ENCODE measurements at places on chromosomes 3 and 15. TPM values are rescaled to one million over a fixed set of nuclear protein-coding genes. Genes with fewer than 3 reads are reported as not detected.

- DNase-seq = no peak
These were observed 46.7 kb downstream of the MCF2L2 start for GRCh38 chr3:183381673-183382072.

DNA sequence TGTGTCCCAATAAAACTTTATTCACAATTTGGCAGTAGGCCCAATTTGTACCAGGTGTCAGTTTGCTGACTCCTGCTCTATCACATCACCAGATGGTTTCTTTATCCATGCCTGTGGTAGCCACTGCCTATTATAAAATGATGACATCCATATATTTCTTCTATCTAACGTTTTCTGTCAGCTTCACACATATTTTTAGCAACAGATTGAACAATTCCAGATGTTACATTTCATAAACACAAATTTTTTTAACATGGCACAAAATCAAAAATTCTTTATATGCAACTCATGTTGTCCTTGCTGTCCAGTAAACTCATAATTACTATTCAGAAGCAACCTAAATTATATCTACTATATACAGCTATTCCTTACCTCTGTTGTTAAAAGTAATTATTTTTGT, 1371.6 kb downstream of the NSUN3 start:
- no peak for DNase-seq

- DNase-seq = no peak
These were observed 11.4 kb upstream of the HEG1 start for GRCh38 chr3:125067225-125067624.

DNA sequence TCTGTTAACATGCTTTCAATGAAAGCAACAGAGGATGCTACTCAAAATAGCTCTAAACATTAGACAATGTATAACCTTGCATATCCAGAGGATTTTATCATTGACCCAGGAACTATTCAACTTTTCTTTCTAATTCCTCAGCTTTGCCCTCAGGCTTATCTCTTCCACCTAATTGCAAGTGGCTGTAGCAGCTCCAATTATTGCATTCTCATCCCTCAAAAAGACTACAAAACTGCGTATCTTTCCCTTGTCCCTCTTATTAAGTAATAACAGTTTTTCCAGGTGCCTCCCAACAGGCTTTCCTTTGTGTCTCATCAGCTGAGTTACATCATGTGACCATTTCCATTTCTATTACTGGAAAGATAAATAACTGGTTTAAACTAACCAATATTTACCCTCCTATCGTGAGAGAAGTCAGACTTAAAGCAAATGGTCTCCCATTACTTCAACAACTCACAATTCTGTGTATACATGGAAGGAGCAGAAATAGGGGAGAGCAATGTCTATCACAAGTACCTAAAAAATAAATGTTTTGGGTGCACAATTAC, 78.0 kb upstream of the MBNL1 start:
- DNase-seq = peak; percentile 48

DNA sequence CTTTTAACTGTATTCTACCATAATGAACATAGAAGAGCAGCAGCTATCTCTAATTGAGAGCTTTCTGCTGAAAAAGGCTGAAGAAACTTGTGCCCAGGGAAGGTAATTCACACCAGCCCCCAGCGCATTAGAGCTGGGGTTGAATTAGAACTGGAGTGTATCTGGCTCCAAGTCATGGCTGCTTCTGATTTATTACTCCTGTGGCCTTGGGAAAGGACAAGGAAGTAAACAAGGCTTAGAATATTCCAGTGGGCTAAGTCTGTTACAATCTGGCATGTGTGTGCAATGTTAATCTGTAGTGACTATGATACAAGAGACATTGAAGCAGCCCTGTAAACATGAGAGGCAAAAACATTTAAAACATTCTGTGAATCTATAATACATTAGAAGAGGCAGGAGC, 18.1 kb downstream of the CPA3 start:
- peak; percentile 23 for DNase-seq

- no peak for DNase-seq
These were observed 45.6 kb upstream of the LDHAL6B start for GRCh38 chr15:59160880-59161593.

DNA sequence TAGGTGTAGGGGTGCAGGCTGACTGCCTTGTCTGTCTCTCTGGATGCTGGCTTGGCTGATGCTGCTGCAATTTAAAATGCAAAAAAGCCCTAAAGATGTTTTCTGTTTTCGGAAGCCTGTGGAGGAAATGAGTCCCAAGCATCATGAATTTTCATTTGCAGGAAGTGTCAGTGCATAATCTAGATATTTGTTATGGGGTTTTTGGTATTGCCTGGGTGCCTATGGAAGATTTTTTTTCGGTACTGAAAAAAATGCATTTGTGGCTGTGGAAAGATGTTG, 1.9 kb downstream of the CACNA1D start:
- no peak for DNase-seq

GRCh38 chr15:70245932-70246622, 148.4 kb upstream of the TLE3 start:
- DNase-seq = peak; percentile 42

- peak; percentile 69 for DNase-seq
These were observed 55.9 kb upstream of the PHLDB2 start for GRCh38 chr3:111803123-111803593.

GRCh38 chr3:108830991-108831614, 8.5 kb downstream of the TRAT1 start:
- no peak for DNase-seq

GRCh38 chr15:71674354-71674753, 136.0 kb upstream of the NR2E3 start:
- DNase-seq = no peak

GRCh38 chr3:124299831-124300230, 307.9 kb upstream of the ROPN1 start:
- DNase-seq = no peak

GRCh38 chr15:100140527-100141308, 201.1 kb downstream of the ADAMTS17 start:
- no peak for DNase-seq

GRCh38 chr3:102827386-102827785, 392.6 kb downstream of the ZPLD1 start:
- no peak for DNase-seq

- no peak for DNase-seq
These were observed 136.1 kb upstream of the UBE2E1 start for GRCh38 chr3:23669541-23670255.

Gene PYGO1
- 8.0 TPM for total RNA-seq

Gene LNP1
- total RNA-seq = 0.58 TPM

Gene CD80
- 0.14 TPM for total RNA-seq

Gene FSD2
- total RNA-seq = not detected

Gene STRA6
- not detected for total RNA-seq

All from stomach (tissue), 19 donors.